ENCODE measurements at places on chromosomes 2 and 18.

DNA sequence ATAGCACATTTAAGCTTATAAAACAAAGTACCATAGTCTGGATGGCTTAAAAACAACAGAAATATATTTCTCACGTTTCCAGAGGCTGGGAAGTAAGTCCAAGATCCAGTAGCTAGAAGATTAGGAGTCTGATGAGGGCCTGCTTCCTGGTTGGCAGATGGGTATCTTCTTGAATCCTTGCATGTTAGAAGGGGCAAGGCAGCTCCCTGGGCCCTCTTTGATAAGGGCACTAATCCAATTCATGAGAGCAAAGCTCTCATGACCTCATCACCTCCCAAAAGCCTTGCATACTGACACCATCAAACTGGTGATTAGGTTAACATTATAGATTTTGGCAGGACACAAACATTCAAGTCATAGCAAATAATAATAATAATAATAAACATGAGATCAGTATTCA, 146.4 kb downstream of the CCDC102B start:
- DNase-seq: no peak

DNA sequence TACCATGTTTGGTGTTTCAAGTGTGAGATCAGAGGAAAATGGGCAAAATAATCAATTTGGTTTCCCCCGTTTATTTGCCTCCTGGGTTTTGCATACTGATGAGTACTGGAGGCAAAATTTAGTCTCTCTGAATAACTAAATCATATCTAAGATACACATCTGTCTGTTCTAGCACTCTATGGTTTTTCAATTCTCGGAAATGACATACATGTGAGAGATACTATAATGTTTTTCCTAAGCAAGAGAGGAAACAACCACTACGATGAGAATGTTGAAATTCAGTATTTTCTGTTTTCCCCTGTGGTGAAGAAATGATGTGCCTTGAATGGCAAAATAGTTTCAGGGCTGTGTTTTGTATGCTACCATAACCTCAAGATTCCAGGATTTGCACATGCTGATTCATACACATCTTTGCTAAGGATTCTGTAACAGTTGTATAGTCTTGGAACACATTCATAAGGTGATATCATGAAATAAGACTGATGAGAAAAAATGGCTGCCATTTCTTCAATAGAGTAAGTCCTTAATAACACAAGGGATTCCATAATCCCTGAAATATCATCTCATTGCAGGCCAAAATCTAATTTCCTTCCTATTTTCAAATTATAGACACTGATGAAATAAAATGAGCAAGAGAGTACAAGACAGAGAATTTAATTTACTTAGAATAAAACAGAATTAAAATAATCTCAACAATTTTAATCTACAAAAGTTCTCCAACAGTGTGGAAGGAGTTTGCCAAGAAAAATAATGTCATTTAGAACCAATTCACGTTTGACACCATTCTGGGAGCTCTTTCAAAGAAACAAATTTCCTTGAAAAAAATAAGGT, 316.6 kb downstream of the FIGN start:
- DNase-seq: no peak

- DNase-seq: peak; percentile 40
These were observed 302.0 kb downstream of the NCKAP5 start for GRCh38 chr2:133266041-133266925.

- DNase-seq: peak; percentile 30
These were observed 657 bp upstream of the BIN1 start for GRCh38 chr2:127107622-127107999.

DNA sequence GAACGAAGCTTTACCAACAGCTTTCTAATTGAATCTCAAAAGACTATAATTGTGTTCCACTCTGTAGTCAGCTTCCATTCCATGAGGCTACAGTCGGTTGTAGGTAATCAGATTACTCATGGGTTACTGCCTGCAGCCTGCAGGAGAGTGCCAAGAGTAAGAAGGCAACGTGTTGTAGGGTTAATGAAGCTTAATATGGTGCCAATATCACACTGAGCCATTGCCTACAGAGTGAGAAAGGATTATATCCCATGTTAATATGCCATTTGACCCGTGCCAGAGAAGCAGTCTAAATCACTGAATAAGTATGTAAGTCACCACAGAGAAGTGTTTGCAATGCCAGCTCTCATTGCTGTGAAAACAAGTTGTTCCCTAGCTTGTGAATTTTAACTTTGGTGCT, 734.5 kb upstream of the ACVR2A start:
- no peak for DNase-seq
